Fibroblast of skin of right biceps (primary cell): ENCODE measurements at places on chromosomes 12 and 14.

GRCh38 chr12:8943565-8944186 is 5.8 kb downstream of the M6PR start:
- DNase-seq: no peak

DNA sequence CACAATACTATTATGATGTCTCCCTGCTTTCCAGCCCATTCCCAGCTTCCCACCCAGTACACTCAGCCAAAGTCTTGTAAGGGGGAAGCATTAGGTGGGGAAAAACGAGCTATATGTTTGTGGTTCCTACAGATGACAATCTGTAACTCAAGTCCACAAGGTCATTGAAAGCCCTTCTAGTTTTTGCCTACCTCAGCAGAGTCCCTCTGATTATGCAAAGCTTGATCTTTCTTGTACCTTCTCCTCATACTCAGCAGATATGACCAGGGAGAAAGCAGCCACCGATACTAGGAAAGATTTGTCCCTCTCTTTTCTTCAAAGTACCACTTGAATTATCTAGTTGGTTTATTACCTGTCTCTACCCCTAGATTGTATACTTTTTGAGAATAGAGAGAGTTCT is 10.6 kb downstream of the CMAS start:
- DNase-seq: no peak

GRCh38 chr12:20567413-20567812 is 127.7 kb upstream of the SLCO1C1 start:
- DNase-seq: peak; percentile 37

GRCh38 chr14:100649173-100649519 is 61.9 kb upstream of the BEGAIN start:
- peak; percentile 73 for DNase-seq

- DNase-seq: no peak
These were observed 41.0 kb downstream of the HSD17B6 start for GRCh38 chr12:56804169-56804568.

DNA sequence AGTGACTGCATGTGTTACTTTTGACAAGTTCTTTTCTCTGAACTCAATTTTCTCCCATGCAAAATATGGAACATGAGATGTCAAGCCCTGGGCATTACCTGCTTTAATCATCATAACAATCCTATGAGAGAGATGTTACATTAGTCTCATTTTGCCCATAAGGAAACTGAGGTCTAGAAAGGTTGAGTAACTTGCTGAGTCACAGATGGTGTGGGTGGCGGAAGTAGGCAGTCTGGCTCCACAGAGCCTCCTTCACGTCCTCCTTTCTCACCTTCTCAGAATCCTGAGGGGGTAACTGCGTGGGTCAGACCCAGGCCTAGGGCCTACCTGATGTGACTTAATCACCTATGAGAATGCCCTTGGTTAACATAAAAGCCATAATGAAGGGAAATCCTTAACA is 50.7 kb downstream of the TMTC1 start:
- DNase-seq: no peak

DNA sequence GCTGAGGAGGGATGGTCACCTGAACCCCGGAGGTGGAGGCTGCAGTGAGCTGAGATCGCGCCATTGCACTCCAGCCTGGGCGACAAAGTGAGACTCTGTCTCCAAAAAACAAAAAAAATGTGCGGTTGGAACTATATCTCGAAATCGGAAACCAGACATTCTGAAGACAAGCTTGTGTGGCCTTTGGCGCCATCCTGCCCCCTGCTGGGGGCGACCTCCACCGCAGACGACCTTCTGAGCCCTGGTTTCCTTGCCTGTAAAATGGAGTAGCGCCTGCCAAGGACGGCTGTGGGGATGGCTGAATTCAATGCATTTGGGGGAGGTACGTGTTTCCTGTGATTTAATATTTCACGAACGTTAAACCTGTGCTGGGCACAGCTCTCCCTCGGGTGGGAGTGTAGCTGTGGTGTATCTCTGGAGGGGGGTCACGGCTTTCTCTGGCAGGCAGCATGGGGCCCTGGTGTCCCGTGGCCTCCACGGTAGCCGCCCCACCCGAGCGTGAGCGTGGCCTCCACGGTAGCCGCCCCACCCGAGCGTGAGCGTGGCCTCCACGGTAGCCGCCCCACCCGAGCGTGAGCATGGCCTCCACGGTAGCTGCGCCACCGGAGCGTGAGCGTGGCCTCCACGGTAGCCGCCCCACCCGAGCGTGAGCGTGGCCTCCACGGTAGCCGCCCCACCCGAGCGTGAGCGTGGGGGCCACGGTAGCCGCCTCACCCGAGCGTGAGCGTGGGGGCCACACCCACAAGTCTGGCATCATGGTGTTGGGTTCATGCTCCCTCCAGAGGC is 55.3 kb downstream of the LRCOL1 start:
- no peak for DNase-seq

GRCh38 chr14:96824283-96824682 is 27.1 kb downstream of the VRK1 start:
- peak; percentile 75 for DNase-seq

- DNase-seq: peak; percentile 65
These were observed 348.4 kb downstream of the BCAT1 start for GRCh38 chr12:24600551-24600950.

GRCh38 chr14:95496690-95497259 is 19.7 kb downstream of the SYNE3 start:
- peak; percentile 53 for DNase-seq

DNA sequence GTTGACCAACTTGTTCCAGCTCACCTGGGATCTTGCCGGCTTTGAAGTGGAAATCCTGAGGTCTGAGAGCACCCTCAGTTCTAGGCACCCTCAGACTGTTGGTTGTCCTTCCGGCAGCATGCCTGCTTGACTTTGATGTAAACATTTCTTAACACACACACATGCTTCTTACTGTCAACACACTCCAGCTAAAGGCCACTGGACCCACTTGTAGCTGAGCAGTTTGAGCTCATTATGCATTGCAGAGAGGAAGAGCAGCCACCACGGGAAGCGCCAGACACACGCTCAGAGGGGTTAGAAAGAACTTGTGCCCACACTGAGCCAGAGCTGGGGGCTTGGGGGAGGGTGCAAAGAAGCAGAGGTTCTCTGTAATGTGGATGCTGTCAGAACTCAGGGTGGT is 55.8 kb downstream of the TNFAIP2 start:
- no peak for DNase-seq

GRCh38 chr12:89225401-89225800 is 126.9 kb downstream of the DUSP6 start:
- DNase-seq: peak; percentile 62

DNA sequence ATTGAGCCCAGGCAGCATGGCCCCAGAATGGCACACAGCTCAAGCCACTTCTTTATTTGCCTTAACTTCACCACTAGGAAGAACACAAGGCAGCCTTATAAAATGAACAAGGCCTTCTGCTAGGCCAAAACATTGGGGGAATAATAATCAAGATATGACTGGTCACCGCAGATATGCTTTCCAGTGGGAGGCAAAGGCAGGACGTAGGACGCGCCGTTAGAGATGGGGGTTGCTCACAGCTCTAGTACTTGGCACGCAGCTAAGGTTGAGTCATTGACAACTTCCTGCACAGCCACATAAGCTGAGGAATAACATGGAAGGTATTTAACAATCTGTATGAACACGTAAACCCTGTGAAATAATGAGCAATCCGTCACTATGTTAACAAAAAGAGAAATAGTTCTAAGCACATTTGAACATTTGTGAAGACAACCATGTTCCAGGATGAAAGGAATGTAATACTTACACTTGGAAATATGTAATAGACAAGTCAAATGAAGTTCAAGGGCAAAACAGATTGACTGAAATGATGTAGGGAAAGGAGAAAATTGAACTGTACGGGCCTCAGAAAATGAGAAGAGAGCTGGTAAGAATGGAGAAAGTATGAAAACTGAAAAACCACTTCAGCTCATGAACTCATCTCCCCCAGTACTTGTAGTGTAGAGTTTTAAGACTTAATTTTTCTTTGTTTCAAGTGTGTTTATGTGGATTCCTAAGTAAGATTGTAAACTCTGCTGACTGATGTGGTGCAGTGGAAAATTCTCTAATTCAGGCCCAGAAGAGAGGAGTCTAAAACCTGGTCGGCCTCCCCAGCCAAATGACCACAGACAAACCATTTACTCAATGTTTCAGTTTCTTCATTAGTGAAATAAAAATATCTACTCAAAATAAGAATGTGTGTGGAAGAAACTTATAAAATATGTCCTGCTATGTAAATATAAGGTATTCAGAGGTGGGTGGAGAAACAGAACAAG is 59.3 kb upstream of the CCDC91 start:
- DNase-seq: peak; percentile 100

DNA sequence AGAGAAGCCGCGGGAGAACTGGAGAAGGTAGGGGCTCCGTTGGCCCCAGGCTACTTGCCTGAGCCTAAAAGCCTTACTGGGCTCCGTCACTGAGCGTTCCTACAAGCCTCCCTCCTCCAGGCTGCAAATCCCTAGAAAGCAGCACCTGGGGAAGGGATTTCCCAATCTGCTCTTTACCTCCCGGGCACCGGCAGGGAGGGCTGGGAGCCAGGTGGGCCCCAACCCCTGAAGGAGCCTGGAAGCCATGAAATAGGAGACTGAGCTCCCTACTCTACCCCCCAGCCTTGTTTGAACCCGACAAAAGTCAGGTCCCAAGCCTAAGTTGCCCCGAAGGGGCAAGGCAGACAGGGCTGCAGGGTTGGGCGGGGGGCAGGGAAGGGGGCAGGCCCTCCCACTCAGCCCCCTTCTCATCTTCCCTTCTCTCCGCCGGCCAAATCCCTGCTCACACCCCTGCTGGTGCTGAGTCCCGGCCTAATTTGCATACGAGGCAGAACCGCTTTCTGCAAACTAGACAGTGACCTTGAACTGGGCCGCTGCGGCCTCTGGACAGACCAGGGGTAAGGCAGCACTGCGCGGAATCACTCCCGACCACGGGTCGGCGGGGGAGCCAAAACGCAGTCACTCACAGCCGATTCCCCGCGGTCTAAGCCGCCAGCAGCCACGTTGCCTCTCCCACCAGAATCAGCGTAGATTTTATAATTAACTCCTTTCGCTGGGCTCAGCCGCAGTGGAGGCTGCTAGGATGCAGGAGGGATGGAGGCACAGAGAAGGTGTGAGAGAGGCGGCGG is 3.7 kb upstream of the HOXC12 start:
- no peak for DNase-seq

GRCh38 chr14:90287791-90288190 is 31.4 kb downstream of the PSMC1 start:
- DNase-seq: no peak

- no peak for DNase-seq
These were observed 951 bp downstream of the NR1H4 start for GRCh38 chr12:100474617-100475016.

- DNase-seq: no peak
These were observed 61.5 kb downstream of the MAP1LC3B2 start for GRCh38 chr12:116620492-116621191.

GRCh38 chr12:51051787-51052186 is 3.7 kb downstream of the LETMD1 start:
- DNase-seq: no peak

- no peak for DNase-seq
These were observed 20.9 kb downstream of the KMT2D start for GRCh38 chr12:49039421-49040363.

- no peak for DNase-seq
These were observed 37.6 kb upstream of the SMOC1 start for GRCh38 chr14:69841656-69842055.

DNA sequence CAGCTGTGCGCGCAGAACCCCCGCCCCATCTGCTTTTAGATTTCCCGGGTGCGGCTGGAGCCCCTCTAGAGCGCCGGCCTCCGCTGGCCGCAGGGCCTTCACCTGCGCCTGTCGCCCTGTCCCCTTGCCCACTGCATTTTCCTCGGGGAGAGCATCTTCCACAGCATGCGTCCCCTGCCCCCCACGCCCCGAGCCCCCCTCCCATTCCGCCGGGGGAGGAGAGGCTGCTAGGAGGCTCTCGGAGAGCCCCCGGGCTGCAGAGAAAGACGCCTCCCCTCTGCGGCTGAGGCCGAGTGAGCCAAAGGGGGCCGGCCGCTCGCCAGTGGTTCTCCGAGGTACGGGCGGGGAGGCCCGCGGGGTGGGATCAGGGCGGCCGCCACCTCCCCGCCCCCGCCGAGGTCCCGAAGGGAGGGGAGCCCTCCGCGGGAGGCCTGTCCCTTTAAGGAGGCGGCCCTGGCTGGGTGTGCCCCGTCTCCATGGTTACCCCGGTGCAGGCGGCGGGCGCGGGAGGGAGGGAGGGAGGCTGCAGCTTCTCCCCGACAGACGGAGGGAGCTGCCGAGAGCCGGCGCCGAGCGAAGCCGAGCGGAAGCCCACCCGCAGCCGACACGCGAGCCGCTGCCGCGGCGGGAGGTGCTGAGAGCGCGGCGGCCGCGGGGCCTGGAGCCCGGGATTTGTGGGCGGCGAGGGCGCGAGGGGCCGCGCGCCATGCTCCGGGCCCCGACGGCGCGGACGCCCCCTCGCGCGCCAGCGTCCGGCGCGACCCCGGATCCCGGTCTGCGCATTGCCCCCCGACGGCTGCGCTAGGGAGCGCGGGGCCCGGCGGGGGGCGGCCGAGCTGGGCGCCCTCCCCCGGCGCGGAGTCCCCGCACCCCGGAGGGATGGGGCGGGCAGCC is at the start of gene KCNH3:
TSS of gene KCNH3 (plus strand) at position 521 of the 894 bp plus-strand sequence. CDS start 387 bp downstream, outside the sequence.
- peak; percentile 67 for DNase-seq

GRCh38 chr12:1781772-1782171 is 38.6 kb upstream of the LRTM2 start:
- peak; percentile 15 for DNase-seq

- no peak for DNase-seq
These were observed 53.6 kb downstream of the SLC25A21 start for GRCh38 chr14:37118673-37119366.

GRCh38 chr12:67046062-67046461 is 223.1 kb upstream of the CAND1 start:
- DNase-seq: no peak

- DNase-seq: no peak
These were observed 154.0 kb upstream of the DIO3 start for GRCh38 chr14:101407328-101407727.

GRCh38 chr14:56331592-56332216 is 213.5 kb downstream of the PELI2 start:
- DNase-seq: peak; percentile 50

DNA sequence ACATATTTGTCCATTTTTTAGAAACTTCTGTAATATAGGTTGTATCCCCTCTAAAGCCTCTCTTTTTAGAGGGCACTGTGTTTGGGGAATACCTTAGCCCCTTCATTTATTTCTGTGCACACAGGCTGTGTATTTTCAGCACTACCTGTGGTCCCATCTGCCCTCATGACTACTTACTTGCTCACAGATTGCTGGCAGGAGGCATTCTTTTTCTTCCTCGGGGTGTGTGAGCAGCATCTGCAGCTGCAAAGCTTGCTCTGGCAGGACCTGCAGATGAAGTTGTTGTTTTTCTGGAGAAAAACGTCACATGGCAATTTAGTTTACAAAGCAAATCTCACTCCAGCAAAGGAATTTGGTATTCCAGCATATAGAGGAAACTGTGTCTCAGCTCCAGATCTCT is 24.3 kb downstream of the ANG start:
- DNase-seq: no peak

- DNase-seq: no peak
These were observed 4.2 kb downstream of the SPRYD3 start for GRCh38 chr12:53074999-53075370.

DNA sequence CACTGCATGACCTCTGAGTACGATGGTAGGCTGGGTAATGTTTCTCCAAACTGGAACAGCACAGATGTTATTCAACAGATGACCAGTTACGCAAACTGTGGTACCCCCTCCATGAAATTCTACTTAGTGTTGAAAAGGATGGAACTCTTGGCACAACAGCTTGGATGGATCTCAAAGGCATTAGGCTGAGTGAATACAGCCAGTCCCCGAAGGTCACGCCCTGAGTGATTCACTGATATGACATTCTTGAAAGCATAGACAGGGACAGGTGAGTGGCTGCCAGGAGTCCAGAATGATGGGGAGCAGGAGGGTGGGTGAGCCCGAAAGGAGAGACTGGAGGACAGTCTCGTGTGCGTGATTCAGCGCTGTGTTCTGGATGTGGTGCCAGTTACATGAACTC is 187.5 kb upstream of the TMEM132C start:
- no peak for DNase-seq

GRCh38 chr12:51714666-51715065 is 123.6 kb downstream of the SCN8A start:
- DNase-seq: peak; percentile 89
